ENCODE measurements at places on chromosomes 2 and 18.

DNA sequence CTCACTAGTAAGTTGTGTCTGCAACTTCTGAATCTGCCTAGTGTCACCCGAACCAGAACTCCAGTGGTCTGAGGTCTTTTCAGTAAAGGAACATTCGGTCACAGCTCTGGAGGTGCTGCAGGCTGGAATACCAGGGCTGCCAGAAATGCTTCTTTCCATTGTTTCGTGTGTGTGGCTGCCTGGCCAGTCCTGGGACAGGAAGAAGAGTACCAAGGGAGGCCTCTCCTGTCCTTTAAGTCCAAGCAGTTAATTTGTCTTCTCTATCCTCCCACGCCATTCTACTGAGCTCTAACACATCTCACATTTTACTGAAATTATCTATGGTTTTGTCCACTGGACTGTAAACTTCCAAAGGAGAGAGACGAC lies 196.0 kb downstream of the LNPK start:
- no peak for DNase-seq

- no peak for DNase-seq
Observed at GRCh38 chr2:241357531-241357930, 1.4 kb downstream of the FARP2 start.

DNA sequence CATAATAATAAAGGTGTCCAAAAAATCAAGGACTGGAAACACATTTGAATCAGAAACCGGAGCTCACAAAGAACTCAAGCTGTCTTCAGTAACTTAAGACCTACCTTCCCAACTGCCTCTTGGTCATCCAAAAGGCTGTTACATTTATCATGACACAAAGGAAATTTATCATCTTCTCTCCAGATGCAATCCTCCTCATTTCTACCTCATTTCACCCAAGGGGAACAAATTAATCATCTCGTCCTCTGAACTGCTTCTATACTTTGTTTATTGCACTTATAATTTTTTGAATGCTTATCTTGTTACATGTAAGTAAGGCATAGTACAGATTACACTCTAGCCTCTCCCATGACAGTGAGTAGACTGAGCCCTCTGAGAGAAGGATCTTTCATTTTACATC lies 105.1 kb upstream of the RGPD4 start:
- DNase-seq = no peak

GRCh38 chr2:70089983-70090525 lies 2.8 kb downstream of the PCBP1 start:
- DNase-seq = no peak

GRCh38 chr2:109452318-109453305 lies 161.2 kb downstream of the SEPTIN10 start:
- no peak for DNase-seq

- DNase-seq = no peak
Observed at GRCh38 chr18:8081267-8081666, 514.2 kb downstream of the PTPRM start.

DNA sequence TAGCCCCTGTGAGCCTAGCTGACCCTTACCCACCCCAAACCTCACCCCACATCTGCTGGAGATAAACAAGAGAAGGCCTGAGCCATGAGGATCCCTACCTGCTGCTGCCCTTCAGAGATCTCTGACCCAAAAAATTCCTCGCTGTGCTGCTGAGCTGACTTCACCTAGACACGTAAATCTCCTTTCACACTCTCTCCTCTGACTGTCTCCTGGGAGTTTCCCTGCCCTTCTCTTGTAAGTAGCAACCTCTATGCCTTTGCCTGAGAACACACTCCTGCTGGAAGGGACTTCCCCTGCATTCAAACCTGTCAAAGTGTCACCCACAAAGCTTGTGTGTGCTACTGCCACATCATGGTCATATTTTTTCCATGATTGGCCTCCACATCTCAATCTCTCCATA lies 134.2 kb upstream of the NOL4 start:
- DNase-seq = no peak

DNA sequence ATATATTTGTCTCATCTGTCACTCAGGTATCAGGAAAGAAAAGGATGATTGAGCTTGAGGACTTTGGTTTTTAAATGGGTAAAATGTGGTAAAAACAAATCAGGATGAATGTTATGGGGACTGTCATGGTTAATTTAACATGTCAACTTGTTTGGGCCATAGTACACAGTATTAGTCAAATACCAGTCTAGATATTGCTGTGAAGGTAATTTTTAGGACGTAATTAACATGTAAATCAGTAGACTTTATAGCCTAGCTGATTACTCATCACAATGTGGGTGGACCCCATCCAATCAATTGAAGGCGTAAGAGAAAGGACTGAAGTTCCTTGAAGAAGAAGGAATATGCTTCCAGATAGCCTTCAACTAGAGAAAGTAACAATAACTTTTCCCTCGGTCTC lies 275.7 kb upstream of the ZNF804A start:
- no peak for DNase-seq

- DNase-seq = no peak
Observed at GRCh38 chr2:129975016-129975774, 4.3 kb upstream of the RAB6C start.

DNA sequence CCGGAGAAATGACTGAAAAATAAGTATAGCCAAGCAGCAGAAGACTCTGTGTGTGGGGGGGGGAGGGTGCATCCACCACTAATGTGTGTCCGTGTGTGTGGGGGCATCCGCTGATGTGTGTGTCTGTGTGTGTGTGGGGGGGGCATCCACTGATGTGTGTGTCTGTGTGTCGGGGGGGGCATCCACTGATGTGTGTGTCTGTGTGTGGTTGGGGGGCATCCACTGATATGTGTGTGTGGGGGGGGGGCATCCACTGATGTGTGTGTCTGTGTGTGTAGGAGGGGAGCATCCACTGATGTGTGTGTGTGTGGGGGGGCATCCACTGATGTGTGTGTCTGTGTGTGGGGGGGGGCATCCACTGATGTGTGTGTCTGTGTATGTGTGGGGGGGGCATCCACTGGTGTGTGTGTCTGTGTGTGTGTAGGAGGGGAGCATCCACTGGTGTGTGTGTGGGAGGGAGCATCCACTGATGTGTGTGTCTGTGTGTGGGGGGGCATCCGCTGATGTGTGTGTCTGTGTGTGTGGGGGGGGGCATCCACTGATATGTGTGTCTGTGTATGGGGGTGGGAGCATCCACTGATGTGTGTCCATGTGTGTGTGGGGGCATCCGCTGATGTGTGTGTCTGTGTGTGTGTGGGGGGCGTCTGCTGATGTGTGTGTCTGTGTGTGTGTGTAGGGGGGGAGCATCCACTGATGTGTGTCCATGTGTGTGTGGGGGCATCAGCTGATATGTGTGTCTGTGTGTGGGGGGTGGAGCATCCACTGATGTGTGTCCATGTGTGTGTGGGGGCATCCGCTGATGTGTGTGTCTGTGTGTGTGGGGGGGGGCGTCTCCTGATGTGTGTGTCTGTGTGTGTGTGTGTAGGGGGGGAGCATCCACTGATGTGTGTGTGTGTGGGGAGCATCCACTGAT lies 125.0 kb downstream of the NFATC1 start:
- DNase-seq = no peak

- no peak for DNase-seq
Observed at GRCh38 chr18:35172009-35172408, 68.8 kb upstream of the ZNF397 start.

DNA sequence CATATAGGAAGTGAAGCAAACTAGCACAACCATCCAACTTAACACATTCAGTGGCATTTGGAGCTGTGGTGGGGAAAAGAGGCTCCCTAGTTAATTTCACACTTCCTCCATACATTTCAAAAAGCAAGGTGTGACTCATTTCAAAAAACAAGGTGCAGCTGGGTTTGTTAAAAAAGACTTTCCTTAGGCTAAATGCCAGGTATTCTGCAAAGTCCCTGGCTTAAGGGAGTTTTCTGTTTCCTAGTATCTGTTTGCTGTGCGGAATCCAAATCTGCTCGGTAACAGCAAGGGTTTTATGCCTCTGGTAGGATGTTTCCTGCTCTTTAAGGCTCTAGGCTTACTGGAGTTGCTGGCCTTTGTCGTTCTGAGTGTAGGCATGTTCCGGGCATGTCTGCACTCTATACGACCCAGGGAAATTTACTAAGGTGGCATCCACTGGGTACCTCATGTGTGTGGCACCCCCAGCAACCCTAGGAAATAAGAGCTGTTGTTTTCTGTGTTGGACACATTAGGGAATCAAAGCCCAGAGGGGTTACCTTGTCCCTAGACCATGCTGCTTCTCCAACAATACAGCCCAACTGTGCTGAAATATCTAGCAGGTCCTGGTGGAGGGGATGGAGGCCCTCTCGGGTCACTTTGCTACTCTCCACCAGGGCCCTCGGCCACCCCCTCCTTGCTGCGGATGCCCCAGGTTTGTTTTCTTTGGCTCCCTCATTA lies 634 bp upstream of the MSGN1 start:
- no peak for DNase-seq

DNA sequence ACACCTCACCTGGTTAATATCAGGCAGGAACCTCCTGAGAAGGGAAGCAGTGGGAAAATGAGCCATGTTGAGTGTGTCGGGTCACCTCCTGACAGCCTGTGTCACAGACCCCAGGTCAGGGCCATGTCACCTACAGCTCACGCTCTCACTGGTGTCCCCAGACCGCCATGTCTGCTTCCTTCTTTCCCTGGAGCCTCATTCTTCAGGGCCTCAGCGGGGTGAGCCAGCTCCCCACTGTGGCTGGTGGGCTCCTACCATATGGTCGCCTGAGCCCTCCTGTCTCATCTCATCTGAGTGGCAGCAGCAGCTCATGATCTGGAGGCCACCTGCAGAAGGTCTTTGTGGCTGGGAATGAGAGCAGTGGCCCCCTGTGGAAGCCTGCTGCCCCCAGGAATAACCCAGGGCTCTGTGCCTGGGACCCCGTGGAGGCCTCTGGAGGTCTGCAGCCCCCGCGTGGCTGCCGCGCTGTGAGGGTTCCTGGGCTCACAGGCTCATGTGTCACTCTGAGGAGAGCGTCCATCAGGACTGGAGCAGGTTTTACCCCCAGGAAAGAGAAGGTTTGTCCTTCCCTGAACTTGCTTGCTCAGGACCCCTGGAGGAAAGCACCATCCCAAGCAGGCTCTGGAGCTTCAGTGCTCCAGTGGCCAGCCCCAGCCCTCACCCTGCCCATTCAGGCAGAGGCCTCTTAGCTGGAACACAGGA lies 56.4 kb downstream of the FAM168B start:
- DNase-seq = peak; percentile 12

GRCh38 chr2:9333591-9334171 lies 89.6 kb downstream of the ITGB1BP1 start:
- no peak for DNase-seq

GRCh38 chr18:59056706-59057492 lies 82.8 kb upstream of the SEC11C start:
- no peak for DNase-seq

- DNase-seq = no peak
Observed at GRCh38 chr2:112073875-112074274, 18.8 kb downstream of the TMEM87B start.

Measured in stimulated activated CD4-positive, alpha-beta T cell treated with anti-CD3 and anti-CD28 coated beads, Interleukin-2, amount 100 ng/mL, for 24 hours (primary cell).